Activated CD8-positive, alpha-beta memory T cell treated with anti-CD3 and anti-CD28 coated beads for 4 hours (primary cell): ENCODE measurements at places on chromosomes 16 and 17.

DNA sequence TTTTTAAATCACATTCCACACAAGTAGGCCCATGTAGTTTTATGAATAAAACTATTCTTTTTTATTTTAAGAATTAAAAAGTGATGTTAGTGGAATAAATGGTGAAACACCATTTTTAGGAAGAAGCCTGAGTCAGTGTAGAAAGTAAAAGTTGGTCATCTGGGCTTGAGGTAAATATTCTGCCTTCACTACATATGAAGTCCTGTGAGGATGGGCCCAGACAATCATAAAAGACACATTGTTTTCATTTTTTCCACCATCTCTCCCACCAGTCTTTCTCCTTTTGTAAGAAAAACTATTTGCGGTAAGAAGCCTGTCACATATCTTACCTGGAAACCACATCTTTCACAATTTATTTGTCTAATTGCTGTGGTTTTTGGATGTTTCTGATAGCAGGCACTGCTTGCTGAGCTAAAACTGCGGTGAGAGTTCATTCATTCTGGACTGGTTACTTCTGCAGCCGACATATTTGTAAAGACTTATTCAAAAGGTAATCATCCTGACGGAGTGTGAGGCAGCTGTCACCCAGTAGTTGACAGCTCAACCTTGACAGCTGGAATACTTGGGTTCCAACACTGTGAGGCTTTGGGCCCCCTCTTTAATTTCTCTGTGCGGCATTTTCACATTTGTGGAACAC, 10.6 kb upstream of the RFFL start:
- no peak for DNase-seq

- DNase-seq: peak; percentile 93
Observed at GRCh38 chr16:56988948-56989945, at the start of gene NLRC5. Gene NLRC5, plus strand, starts transcription at chr16:56989557. Its CDS starts 31,156 bp downstream, at chr16:57020713.

DNA sequence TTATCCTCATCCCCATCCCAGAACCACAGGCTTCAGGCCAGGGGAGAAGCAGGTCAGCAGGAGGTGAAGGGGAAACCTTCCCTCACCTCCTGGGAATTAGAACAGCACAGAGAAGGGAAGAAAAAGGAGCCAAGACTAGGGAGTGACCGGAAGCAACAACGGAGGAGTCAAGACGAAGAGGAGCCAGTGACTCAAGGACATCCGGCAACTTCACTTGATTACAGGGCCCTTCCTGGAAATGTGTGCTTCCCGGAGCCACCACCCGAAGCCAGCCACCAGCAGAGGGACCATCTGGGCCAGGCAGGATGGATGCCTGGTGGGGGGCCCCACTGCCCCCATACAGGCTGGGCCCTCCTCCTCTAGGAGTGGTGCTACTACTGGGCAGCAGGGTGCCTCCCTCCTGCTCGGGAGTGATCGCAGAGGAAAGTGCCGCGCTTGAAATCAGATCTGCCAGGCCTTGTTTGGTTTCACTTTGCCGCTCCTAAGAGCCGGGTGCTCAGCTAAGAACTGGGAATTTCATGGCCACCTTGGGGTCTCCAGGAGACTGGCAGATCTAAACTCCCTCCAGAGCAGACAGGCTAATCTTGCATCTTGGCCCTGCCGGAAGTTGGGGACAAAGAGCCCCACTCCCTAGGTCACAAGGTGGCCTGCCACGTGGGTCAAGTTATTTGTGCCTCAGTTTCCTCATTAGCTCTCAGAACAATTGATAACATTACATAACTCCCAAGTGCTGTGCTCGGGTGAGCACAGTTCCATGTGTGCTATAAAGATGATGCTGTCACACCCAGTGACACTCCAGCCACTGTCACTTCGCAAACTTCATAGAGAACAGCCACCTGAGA, 6.6 kb downstream of the CDC42EP4 start:
- DNase-seq: no peak

GRCh38 chr17:76585649-76586593, at the start of gene ST6GALNAC2:
Gene ST6GALNAC2, minus strand, starts transcription at chr17:76585860. Its CDS starts 52 bp downstream, at chr17:76585808.
- DNase-seq: no peak

DNA sequence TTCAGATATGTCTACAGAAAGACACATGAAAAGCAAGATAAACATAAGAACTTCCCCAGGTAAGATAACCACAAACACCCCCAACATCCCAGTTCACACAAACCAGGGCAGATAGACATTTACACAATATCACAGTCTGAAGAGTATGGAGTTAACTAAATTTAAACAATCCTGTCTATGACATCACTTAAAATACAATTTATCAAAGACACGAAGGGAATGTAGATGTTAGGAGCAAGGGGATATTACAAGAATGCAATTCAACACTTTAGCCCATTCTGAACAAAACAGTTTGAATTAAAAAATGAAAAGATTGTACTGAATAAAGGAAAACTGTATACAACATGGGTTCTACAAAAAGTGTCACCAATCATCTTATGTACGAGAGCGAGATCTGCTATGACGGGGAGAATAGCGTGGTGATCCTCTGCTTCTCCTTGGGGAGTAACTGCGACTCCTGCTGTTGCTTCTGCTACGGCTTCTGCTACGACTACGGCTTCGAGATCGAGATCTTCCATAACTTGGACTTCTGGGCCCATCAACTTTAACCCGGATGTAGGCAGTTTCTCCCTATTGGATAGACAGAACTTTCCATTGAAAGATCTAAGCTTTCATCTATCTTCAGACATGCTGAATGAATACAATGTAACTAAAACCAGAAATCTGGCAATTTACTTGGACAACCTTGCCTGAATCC, 1.9 kb downstream of the SRSF1 start:
- no peak for DNase-seq

DNA sequence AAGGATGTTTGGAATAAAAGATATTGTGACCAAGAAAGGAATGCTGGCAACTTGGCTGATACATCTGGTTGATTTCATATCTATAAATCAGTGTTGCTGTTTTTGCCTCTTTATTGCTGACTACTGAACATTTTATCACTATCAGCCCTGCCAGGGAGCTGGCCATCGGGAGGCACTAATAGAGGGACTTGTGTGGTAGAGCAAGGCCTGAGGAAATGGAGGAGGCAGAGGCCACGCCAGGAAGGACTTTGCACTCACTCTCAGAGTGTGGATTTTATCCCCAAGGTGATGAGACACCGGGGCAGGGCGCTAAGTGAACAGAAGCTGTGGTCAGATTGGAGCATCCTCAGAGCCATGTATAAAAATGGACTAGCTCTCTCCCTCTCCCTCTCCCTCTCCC, 9.3 kb upstream of the CYB561 start:
- DNase-seq: no peak
